ENCODE measurements at places on chromosomes 16 and 17. TPM values are rescaled to one million over a fixed set of nuclear protein-coding genes. Genes with fewer than 3 reads are reported as not detected.

DNA sequence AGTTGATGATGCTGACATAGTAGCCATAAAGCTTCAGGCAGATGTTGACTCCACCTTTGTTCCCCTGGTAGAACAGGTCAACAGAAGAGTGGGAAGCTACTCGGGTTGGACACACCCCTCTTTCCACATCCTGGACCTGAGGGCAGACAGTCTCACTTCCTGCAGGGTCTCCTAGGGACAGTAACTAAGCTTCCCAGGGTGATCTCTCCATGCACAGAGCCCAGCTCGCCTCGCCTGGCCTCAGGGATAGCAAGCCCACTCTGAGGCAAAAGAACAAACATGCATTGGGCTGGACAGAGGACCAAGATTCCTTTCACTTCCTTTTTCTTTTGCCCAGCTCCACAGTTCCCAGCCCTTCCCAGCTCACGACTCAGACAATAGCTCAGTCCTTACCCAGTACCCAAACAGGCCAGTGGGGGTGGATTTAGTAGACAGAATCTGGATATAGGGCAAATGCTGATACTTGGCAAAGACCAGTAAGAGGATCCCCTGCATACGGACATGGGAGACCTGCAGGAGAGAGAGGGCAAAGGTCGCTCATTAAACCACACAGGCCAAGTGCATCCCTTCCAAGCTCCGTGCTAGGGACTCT, 7.0 kb downstream of the INPP5K start:
- H3K4me3 ChIP-seq = no peak overlapping the region
- no peak for DNase-seq
- no peaks in the 10 kb centered on the region for H3K4me1 ChIP-seq
- H3K36me3 ChIP-seq = no peaks in the 10 kb centered on the region

GRCh38 chr17:45225051-45225700, 3.5 kb downstream of the FMNL1 start:
- no peak overlapping the region for H3K27ac ChIP-seq
- no peaks in the 10 kb centered on the region for H3K4me1 ChIP-seq
- DNase-seq = no peak
- H3K36me3 ChIP-seq = no peaks in the 10 kb centered on the region
- H3K27me3 ChIP-seq = no peaks in the 10 kb centered on the region

GRCh38 chr16:64469906-64470702, 651.8 kb downstream of the CDH11 start:
- no peaks in the 10 kb centered on the region for H3K36me3 ChIP-seq
- no peak overlapping the region for H3K4me3 ChIP-seq
- H3K4me1 ChIP-seq = no peaks in the 10 kb centered on the region
- peak; percentile 54 for DNase-seq
- no peaks in the 10 kb centered on the region for H3K27me3 ChIP-seq

DNA sequence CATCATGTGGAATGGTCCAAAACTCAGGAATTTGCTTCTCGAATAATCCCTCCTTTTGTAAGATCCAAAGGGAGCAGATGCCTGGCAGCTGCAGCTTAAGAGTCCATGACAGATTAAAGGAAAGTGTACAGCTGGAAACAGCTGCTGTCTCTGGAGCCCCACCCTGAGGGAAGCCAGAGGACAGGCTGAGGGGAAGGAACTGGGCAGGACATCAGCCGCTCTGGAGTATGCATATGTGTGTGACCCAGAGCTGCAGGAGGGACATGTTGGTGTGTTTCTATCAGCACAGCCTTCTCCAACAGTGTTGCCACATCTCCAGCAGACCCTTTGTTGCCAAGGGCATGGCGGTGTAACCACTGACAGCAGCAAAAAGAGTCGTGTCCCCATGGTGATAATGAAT, 46.2 kb downstream of the CYB561 start:
- peaks cover 19% of the 10 kb centered on the region for H3K4me1 ChIP-seq
- H3K27me3 ChIP-seq = no peaks in the 10 kb centered on the region
- no peaks in the 10 kb centered on the region for H3K36me3 ChIP-seq
- no peak overlapping the region for H3K4me3 ChIP-seq

- peak overlapping the region; percentile 62 for H3K4me3 ChIP-seq
- H3K4me1 ChIP-seq = peaks cover 2% of the 10 kb centered on the region
- no peaks in the 10 kb centered on the region for H3K27me3 ChIP-seq
Observed at GRCh38 chr16:51149721-51150164, 1.3 kb downstream of the SALL1 start.

DNA sequence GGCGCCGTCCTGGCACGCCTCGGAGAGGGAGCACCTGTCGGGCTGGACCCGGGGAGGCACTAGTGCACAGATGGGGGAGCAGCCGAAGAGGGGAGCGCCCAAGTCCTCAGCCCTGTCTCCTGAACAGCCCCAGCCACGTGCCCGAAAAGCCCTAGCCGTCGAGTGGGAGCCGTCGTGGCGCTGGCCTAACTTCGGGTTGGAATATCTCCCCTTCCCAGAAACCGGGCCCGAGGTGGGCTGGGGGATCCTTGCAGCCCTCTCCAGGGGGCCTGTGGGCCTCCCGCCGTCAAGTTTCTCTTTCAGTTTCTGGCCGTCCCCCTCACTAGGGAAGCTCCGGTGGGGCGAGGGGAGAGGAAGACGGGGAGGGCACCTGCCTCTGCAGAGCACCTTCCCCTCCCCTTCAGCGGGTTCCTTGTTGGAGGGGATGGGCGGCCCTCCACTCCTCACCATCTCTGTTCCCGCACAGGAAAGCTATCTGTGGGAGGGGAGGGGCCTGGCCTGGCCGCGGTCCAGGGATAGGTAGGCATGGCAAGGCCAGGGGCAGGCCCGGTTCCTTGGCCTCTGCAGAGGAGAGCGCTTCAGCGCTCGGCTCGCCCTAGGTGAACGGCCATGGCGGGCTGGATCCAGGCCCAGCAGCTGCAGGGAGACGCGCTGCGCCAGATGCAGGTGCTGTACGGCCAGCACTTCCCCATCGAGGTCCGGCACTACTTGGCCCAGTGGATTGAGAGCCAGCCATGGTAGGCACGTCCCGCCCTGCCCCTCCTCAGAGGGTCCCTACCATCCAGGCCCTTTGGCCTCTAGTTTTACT, 709 bp downstream of the STAT5A start:
- H3K27me3 ChIP-seq = no peaks in the 10 kb centered on the region
- H3K4me1 ChIP-seq = peaks cover 14% of the 10 kb centered on the region
- H3K36me3 ChIP-seq = no peaks in the 10 kb centered on the region
- peak overlapping the region; percentile 87 for H3K27ac ChIP-seq
- peak; percentile 70 for DNase-seq

- no peaks in the 10 kb centered on the region for H3K27me3 ChIP-seq
- no peaks in the 10 kb centered on the region for H3K4me1 ChIP-seq
- no peaks in the 10 kb centered on the region for H3K36me3 ChIP-seq
- DNase-seq = no peak
- no peak overlapping the region for H3K4me3 ChIP-seq
Observed at GRCh38 chr17:78819806-78820792, 20.5 kb downstream of the USP36 start.

DNA sequence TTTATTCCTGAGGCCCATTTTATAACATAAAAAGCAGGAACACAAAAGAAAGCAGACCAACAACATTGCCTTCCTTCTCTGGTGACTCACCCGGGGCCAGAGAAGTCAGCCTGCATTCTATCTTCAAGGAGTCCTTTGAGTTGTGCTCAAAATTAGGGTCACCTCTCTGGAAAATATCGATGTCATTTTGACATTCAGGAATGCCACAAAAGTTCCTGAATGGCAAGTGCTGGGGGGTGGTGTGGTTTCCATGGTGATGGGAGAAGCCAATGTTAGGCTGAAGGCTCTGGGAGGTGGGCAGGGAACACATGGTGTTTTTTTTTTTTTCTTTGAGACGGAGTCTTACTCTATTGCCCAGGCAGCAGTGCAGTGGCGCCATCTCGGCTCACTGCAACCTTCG, 159.6 kb downstream of the HAPSTR1 start:
- no peaks in the 10 kb centered on the region for H3K36me3 ChIP-seq
- H3K4me1 ChIP-seq = no peaks in the 10 kb centered on the region
- H3K4me3 ChIP-seq = no peak overlapping the region
- H3K27me3 ChIP-seq = no peaks in the 10 kb centered on the region
- no peak for DNase-seq

DNA sequence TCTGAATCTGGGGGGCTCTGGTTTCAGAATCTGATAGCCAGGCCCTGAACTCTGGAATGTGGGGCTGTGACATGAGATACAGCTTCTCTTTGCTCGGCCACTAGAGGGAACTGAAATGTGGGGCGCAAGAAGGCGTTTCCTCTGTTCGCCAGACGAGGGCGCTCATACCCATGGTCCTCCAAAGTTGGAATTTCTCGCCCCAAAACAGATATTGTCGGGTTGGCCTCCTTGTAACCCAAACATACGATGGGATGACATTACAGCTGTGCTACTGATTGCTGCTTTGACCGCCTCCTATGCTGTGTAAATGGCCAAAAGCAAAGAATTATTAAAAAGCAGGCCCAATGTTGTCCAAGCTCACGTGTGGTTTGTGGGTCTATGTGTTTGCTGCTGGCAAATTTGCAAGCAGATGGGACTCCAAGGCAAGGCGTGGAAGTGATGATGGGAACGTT, 13.1 kb upstream of the MSI2 start:
- no peak overlapping the region for H3K27ac ChIP-seq
- no peaks in the 10 kb centered on the region for H3K36me3 ChIP-seq
- H3K4me3 ChIP-seq = no peak overlapping the region
- peak; percentile 77 for DNase-seq

ZDHHC1 gene
- total RNA-seq = 30.9 TPM

All from ovary (tissue), 10 donors.